ENCODE measurements at places on chromosomes 7 and 10.

DNA sequence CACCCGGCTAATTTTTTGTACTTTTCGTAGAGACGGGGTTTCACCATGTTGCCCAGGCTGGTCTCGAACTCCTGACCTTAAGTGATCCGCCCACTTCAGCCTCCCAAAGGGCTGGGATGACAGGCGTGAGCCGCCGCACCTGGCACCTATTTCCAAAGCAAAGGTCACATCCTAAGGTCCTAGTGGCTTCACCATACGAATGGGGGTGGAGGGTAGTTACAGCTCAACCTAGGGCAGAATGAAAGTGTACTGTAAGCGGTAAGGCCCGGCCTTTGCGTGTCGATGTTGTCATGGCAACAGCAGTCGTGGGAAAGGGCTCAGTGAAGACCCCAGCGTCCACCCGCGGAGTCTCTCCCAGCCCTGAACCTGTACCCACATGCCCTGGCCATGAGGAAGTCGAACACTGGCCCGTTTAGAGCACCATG, 1.6 kb upstream of the COX19 start:
- no peak for DNase-seq

DNA sequence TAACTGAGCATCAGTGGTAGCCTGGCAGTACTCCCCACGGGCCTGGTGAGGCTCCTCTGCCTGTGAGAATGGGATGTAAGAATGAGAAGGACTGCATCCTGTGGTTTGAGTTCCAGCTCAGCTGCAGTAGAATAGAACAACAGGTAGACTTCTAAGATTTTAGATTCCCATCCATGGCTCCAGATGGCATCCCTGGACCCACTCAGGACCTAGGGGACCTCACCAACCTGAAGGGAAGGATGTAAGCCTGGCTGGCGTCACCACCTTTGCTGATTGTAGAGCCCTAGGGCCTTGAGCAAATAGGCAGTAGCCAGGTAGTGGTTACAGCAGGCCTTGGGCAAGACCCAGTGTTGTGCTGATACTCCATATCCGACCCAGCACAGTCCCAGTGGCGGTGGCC, 9.6 kb upstream of the AOC1 start:
- DNase-seq, result no peak

DNA sequence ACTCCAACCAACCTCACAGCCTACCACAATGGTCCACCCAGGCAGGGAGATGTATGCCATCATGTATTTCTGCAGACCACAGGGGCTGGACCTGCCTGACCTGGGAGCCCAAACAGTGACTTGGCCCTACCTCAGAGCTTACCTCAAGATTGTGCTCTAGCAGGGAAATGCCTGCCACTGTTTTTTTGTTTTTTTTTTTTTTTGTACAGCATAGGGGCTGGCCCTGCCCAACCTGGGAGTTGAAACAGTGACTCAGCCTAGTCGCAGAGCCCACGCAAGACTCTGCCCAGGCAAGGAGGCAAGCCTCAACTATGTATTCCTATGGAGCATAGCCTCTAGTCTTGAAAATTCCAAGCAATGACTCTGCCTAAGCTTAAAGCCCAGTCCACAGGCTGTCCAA, 39.3 kb upstream of the CDK6 start:
- DNase-seq, result no peak

- DNase-seq, result peak; percentile 22
Observed at GRCh38 chr7:2862831-2863361, 18.8 kb upstream of the GNA12 start.

- DNase-seq, result no peak
Observed at GRCh38 chr10:48801001-48801421, 116.3 kb downstream of the WDFY4 start.

DNA sequence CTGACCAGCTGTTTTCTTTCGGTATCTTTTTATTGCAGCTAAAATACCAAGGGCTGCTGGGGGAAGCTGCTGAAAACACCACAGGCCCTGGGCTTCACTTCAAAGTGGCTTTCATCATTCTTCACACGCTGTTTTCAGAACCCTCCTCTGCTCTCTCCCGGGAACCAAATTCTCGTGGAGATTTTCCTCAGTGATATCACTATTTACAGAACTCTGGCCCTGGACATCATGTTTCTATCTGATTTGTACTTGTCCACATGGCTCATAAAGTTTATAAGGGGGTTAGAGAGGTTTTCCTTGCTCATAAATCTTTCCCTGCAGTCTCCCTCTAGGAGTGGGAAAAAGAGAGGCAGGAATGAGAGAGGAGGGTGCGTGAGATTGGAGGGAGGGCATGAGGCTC, 177.4 kb upstream of the NPVF start:
- no peak for DNase-seq

DNA sequence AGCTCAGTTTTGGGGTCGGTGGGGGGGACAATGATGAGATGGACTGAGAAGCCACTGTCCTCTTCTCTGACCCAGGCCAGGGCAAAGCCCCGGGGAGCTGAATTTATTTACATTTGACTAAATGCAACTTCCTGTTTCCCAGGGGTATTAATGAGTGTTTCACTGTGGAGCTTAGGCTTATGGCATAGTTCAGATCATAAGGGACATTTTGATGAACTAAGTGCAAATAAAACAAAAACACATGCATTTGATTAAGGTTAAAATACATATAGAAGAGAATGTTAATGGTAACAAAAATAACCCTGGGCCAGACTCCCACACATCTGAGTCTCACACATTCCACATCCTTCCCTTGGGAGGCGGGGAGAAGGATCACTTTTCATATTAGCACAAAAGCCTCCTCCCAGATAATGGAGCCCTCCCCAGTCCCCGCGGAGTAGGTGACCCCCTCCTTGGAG, 320.6 kb downstream of the FRMD4A start:
- peak; percentile 75 for DNase-seq

Measured in fibroblast of skin of left biceps (primary cell).